Type B pancreatic cell (in vitro differentiated cells): ENCODE measurements at places on chromosomes 3 and 15. TPM values are rescaled to one million over a fixed set of nuclear protein-coding genes. Genes with fewer than 3 reads are reported as not detected.

- DNase-seq, result no peak
These were observed 21.6 kb downstream of the LYSMD4 start for GRCh38 chr15:99711625-99712024.

DNA sequence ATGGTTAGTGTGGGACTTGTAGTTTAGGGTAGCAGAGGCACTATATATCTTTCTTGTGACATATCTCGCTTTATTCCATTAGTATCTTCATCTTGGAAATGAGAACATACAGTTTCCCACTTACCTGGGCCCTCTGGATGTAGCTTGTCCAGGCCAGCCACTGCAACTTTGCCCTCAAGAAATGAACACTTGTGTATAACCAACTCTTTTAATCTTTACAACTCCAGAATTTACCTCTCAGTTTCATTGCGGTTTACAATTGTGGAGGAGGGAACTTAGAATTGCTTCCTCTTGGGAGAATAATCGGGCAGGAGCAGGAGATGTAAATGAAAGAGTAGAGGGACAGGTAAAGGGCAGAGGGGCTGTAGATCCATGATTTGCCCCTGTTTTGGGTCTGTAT, 18.4 kb upstream of the TRA2B start:
- DNase-seq, result peak; percentile 8

DNA sequence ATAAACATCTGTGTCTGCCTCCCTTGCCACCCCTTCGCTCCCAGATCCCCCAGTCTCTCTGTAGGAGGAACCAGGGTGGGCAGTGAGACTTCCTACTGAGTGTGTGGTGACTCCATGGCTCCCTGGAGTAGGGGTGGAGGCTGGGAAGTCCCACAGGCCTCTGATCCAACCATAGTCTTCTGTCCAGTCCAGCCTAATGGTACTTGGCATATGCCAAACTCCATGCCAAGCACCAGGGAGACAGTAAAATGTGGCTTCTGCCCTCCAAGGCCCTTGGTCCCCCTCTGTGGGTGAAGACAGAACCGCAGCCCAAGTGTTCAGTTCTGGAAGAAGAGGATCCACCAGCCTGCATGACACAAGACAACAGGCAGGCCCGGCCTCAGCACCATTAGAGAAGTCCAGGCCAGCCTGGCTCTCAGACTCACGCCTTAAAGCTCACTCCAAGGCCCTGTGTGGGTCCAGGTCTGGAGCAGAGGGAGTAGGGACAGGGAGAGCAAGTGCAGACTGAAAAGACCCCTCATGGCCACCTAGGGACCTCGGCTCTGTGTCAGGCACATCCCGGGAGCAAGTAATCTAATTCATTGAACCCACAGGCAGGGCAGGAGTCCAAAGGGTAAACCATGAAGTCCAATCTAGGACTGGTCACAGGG, 112.7 kb downstream of the ETFA start:
- DNase-seq, result no peak

GRCh38 chr3:177590826-177591225, 393.5 kb upstream of the TBL1XR1 start:
- no peak for DNase-seq

DNA sequence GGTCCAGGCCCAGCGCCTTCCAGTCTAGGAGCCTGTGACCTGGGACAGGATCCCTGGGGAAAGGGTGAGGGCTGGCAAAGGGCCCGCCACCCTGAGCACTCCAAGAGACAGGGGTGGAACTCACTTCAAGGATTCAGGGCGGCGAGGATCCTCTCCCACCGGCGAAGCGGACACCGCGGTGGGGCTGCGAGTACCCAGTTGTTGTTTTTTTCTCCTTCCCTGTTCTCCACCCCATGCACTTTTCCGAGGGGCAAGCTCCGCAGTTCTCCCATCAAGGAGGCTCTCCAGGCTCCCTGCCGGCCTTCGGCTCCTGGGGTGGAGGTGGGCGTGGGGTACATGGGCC, 387 bp upstream of the PAQR5 start:
- no peak for DNase-seq

- DNase-seq, result no peak
These were observed 56.5 kb upstream of the MYO5C start for GRCh38 chr15:52352086-52352485.

CLDN16 gene
- 0.10 TPM in 1 of 2 replicates, not detected in the other for total RNA-seq

- DNase-seq, result no peak
These were observed 664.0 kb upstream of the SGO1 start for GRCh38 chr3:20849975-20850374.

- DNase-seq, result no peak
These were observed 51.8 kb downstream of the CHST2 start for GRCh38 chr3:143171141-143171980.

GRCh38 chr15:39242345-39242744, 338.5 kb upstream of the THBS1 start:
- DNase-seq, result no peak

DNA sequence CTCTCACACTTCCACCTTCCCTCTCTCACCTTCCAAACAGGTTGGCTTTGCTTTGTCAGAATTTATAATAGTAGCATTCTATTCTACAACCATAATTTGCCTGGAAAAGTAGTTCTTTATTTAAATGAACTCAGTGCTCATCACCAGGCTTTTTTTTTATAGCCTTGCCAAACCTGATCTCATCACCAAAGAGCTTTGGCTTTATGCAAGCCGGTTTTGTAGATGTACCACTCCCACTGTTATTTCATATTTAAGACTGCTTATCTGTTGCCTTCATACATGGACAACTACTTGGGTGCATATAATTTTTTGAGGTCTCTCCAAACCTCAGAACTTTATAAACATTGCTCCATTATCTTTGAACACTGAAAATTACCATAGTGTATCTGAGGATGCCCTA, 246.1 kb upstream of the PPP2R3A start:
- DNase-seq, result no peak

UBP1 gene
- total RNA-seq, result 57.0 and 68.2 TPM in 2 replicates

GRCh38 chr15:98666841-98667240, 18.5 kb downstream of the IGF1R start:
- DNase-seq, result no peak

GOLGA6D gene
- total RNA-seq, result 0.19 TPM in 1 of 2 replicates, not detected in the other

CLEC3B gene
- 0.43 and 1.2 TPM in 2 replicates for total RNA-seq

- peak; percentile 69 for DNase-seq
These were observed at the start of gene FAM174B for GRCh38 chr15:92655178-92655995. FAM174B (minus strand) TSS chr15:92655775.

IL17RE gene
- total RNA-seq, result 13.6 and 24.3 TPM in 2 replicates

DNA sequence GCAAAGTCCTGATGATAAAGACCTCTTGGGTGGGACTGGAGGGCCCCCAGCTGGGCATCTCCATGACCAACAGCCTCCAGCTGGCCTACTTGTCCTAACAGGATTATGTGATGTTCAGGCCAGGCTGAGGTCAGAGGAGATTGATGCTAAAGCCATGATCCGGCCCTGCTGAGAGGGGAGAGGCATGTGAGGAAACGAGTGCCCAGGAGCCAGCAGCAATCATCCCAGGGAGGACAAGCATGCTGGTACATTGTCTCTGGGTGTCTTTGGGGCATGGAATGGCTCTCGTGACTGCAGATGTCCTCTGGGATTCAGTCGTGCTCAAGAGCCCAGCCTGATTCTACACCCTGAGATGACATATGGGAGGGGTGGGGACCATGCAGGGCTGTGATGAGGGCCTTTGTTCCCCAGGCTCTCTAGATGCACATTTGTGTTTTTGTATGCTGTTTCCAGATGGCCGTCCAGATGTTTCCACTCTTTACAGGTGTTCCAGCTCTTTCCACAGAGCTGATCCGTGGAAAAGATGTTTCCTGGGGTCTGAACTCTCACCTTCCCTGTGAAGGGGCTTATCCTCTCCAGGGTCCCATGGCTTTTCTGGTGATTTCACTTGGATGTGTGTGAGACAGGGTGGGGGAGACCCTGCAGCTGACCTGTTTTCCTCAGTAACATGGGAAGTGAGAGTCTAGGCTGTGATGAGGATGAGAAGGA, 20.2 kb downstream of the SLC24A1 start:
- DNase-seq, result no peak

TIGIT gene
- total RNA-seq, result not detected in 2 replicates

- DNase-seq, result no peak
These were observed 196.8 kb upstream of the MBNL1 start for GRCh38 chr3:152071924-152072323.

GRCh38 chr3:101478980-101479379, 34.0 kb downstream of the SENP7 start:
- no peak for DNase-seq

- no peak for DNase-seq
These were observed 1.5 kb downstream of the DIS3L start for GRCh38 chr15:66294932-66295235.

PBRM1 gene
- 78.3 and 88.6 TPM in 2 replicates for total RNA-seq

ANKRD34C gene
- total RNA-seq, result not detected in 2 replicates

SLC28A1 gene
- 0.19 and 0.31 TPM in 2 replicates for total RNA-seq
